ENCODE measurements at places on chromosomes 11 and 22.
A peak's percentile ranks its signal among the peaks of the same experiment; 100 is the strongest.

DNA sequence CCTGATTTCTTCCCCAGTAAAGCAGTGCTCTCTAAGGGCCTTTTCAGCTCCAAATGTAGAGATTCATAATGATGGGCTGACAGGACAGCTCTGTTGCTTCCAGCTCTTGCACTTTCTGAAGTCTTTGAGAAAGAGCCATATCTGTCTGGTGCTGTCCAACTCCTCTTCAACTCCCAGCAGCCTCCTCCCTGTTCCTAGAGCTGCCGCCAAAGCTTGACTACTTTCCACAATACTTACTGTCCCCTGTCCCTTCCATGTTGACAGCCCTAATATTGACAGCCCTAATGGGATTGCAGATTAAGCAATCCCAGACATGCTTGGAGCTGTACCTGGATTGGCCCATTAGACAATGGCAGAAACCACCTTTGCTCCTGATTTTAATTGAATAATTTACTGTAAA is 29.6 kb downstream of the INSC start:
- no peak for DNase-seq

- peak; percentile 88 for DNase-seq
Observed at GRCh38 chr11:64246871-64247728, at the start of gene PPP1R14B. PPP1R14B (minus strand) TSS chr11:64246943; CDS start chr11:64246673, 270 bp downstream.

DNA sequence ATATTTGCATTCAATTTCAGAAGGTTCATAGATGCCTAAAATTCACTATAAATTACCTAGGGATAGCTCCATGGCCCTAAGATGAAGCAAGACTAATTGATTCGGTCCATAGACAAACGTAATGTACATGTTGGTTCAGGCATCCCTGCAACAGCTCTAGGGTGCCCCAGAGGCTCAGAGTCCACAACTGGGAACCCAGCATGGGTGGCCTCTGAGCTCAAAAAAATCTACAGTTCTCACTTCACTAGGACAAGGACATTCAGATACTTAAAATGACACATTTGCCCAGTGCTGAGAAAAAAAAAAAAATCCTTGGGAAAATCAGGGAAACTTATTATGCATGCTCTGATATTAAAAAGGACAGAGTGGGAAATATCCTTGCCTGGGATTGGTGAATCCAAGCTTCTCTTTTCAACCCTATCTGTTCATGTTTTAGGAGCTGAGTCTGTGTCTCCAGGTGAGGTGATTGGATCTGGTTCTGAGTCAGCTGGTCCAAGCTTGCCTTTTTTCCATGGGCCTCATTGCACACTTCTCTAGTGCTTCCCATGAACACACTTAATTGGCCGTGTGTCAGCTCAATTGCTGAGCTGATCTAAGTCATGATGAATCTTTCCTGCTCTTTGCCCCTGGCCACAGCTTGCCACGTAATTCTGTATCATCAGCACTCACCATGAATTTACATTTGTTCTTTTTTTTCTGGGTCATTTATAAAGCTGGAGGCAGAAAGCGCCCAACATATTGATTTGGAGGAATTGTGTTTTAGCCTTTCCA is 116.3 kb upstream of the RCN1 start:
- peak; percentile 97 for DNase-seq

GRCh38 chr11:64716473-64717267 is 6.3 kb downstream of the NRXN2 start:
- DNase-seq: no peak

DNA sequence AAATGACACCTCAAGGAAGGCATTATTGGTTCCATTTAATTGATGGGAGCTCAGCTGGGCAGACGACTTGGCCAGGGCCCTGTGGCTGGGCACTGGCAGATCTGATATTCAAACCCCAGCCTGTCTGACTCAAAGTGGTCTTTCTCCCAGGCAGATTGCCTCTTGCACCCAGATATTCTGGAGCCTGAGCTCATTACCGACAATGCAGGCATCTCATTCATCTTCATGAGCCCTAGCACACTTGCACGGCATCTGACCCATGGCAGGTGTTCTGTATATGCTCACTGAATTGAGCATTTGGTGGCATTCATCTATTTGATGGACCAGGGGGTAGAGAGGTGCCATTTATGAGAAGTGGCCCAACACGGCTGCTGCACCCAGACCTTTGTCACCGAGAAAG is 193.1 kb downstream of the DSCAML1 start:
- DNase-seq: no peak

DNA sequence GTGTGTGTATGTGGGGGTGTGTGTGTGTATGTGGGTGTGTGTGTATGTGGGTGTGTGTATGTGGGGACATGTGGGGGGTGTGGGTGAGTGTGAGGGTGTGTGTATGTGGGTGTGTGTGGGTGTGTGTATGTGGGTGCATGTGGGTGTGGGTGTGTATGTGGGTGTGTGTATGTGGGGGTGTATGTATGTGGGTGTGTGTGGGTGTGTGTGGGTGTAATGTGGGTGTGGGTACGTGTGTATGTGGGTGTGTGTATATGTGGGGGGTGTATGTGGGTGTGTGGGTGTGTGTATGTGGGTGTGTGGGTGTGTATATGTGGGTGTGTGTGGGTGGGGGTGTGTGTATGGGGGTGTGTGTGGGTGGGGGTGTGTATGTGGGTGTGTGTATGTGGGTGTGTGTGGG is 106.7 kb downstream of the SPATA19 start:
- DNase-seq: no peak

DNA sequence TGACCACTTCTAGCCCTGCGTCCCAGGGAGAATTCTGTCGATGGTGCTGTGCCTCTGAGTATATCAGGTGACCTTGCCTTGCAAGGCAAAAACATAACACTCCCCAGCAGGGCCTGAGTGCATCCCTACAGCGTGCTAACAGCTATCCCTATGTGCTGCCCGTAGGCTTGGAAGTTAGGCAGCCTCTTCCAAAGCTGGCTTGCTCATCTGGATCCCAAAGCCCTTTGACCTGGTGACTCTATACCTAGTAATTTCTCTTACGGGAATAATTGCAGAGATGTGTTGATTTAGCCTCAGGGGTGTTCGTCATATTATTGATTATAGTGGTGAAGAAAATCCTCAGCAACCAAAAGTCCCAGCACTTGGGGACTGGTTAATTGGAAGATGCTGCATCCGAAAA is 32.6 kb upstream of the CRYBB3 start:
- DNase-seq: no peak

DNA sequence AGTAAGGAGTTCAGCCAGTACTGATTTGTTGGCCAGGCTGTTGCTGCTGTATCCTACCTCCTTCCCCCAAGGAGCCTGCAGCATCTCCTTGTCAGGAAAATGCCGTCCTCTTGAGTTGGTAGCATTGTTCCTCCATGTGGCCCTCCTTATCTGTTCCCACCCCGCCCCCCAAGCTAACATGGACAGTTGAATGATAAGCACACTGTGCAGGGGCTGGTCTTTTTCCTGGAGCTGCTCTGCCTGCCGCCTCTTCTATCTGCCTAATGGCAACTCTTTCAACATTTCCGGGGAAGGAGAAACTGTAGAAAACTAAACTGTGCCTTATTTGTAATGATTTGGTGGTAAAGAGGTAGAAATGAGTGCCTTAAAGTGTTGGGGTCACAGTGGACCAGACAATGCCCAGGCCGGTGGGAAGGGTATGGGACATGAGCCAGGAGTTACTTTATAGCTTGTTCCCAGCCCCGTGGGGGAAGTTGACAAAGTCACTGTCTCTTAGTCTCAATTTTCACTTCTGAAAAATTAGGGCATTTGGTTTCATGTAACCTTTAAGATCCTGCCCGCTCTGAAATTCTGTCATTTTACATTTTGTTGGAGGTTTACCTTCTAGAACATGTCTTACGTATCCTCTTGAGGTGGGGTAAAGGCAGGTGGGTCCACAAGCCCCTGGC is 4.5 kb downstream of the FAM118A start:
- DNase-seq: no peak

- DNase-seq: peak; percentile 74
Observed at GRCh38 chr11:116879800-116880625, 42.6 kb upstream of the APOA1 start.

DNA sequence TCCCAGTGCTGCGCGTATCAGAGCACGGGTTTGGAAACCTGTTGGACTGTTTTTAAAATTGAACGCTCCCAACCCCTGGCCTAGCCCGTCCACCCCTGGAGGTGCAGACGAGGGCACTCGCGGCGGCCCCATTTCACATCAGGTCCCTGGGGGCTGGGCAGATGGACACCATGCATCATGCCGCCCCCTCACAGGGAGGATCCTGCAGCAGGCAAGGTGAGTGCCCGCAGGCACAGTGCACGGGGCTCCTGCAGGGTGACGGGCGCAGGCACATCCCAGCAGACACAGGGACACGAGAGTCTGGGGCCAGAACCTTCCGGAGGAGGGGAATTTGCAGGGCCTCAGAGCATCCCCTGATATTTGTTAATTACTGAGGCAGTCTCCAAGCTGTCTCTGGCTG is 7.3 kb downstream of the ANO9 start:
- no peak for DNase-seq

DNA sequence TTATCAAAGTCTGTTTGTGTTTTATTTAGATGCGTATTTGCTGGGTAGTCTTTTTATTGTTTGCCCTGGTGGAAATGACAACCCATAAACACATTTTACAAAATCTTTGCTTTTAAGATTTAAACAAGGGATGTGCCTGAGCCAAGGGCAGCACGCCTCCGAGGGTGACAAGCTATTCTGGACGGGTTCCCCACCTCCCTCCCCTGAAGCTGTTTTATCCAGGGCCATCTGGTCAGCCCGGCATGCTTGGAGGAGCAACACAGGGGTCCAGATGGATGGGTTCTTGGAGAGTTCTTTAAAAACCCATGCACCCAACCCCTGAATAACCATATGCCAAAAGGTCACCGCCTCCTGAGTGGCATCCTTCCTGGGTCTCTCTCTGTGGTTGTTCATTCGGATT is 408.9 kb downstream of the OPCML start:
- no peak for DNase-seq

- DNase-seq: no peak
Observed at GRCh38 chr11:88536616-88537265, 199.2 kb upstream of the CTSC start.
